ENCODE measurements at places on chromosomes 5 and 9. TPM values are rescaled to one million over a fixed set of nuclear protein-coding genes. Genes with fewer than 3 reads are reported as not detected.
A peak's percentile ranks its signal among the peaks of the same experiment; 100 is the strongest.

DNA sequence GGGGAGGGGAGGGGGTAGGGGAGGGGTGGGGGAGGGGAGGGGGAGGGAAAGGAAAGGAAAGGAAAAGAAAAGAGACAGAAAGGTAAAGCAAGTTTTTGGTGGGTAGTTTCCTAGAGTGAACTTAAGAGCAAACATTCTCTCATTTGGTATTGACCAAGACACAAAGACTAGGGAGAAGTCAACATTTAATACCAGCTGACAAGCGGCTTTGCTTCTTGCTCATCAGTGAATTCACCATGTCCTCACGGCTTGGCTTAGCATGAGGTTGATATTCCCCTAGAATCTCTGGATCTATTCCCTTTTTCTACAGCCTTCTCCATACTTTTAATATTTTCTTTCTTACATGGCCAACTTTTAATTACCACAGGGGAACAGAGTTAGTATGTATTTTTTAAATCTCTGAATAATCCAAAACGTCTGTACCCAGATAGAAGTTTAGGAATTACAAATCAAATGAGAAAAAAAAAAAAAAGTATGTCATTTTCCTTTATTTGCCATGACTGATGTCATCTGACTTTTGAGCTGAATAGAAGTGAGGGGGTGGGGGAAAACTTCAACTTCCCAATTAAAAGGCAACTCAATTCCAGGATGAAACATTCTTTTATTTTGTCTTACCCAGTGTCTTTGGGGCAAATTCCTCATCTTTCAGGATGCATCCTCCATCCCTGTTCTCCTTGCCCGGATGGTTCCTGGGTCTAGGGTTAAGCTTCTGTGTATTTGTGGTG is 40.1 kb upstream of the GLIS3 start:
- DNase-seq = no peak
- H3K27me3 ChIP-seq = no peaks in the 10 kb centered on the region
- no peaks in the 10 kb centered on the region for H3K36me3 ChIP-seq
- H3K27ac ChIP-seq = no peak overlapping the region
- H3K4me3 ChIP-seq = no peak overlapping the region

DNA sequence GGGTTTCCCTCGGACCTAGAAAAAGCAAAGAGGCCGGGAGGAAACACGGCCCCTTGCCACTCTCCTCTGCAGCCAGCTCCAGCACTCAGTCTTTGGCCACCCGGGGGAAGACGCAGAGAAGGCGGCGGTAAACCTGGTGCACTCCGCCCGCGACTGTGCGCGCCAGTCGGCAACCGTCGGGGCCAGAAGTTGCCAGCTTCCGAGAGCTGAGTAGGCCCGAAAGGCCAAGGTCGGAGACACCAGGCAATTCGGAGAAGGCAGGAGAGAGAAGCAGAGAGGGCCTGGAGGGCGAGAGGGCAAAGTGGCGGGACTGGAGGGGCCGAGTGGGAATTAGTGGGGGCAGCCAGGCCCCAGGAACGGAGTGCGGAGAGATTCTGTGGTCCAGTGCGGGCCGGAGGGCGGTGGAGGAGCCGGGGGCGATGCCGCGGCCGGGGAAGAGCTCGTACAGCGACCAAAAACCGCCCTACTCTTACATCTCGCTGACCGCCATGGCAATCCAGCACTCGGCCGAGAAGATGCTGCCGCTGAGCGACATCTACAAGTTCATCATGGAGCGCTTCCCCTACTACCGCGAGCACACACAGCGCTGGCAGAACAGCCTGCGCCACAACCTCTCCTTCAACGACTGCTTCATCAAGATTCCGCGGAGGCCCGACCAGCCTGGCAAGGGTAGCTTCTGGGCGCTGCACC is at the start of gene FOXB2:
Gene FOXB2 (plus strand): TSS at position 420 of the 690 bp plus-strand sequence. CDS start 0 bp downstream, at position 420.
- peaks cover 28% of the 10 kb centered on the region for H3K4me1 ChIP-seq
- no peak for DNase-seq
- H3K27ac ChIP-seq = no peak within 1 kb of the TSS

DNA sequence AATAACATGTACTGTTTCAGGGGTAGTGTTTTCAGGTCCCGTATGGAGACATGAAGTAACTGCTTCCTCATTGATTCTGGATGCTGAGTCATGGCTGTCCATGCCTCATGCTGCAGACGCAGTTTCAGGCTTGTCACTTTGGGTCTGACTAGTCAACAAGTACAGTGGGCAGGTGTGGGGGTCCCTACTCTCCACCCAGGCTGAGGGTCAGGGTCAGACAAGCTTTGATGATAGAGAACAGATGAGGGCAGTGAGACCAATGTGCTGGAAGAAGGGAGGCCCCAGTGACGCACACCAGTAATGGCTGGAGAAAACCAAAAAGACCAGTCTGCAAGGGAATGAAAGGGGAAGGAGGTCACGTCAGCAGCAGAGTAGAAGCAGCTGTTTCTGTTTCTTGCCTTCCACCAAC is 80.0 kb upstream of the NFIL3 start:
- no peak overlapping the region for H3K27ac ChIP-seq
- no peak for DNase-seq
- H3K4me1 ChIP-seq = no peaks in the 10 kb centered on the region
- no peaks in the 10 kb centered on the region for H3K36me3 ChIP-seq

Gene PAEP
- polyA plus RNA-seq = 2.5 TPM

GRCh38 chr9:98094851-98095250 is 24.2 kb downstream of the TRIM14 start:
- H3K4me3 ChIP-seq = no peak overlapping the region
- no peaks in the 10 kb centered on the region for H3K4me1 ChIP-seq
- no peaks in the 10 kb centered on the region for H3K36me3 ChIP-seq
- H3K27ac ChIP-seq = no peak overlapping the region
- DNase-seq = no peak

GRCh38 chr9:35749515-35750255 is 598 bp downstream of the RGP1 start:
- H3K4me3 ChIP-seq = peak overlapping the region; percentile 84
- DNase-seq = peak; percentile 45
- peak overlapping the region; percentile 80 for H3K27ac ChIP-seq
- no peaks in the 10 kb centered on the region for H3K36me3 ChIP-seq
- H3K27me3 ChIP-seq = no peaks in the 10 kb centered on the region

Gene GGTA1
- 8.9 TPM for polyA plus RNA-seq

Gene SLC28A3
- 1.7 TPM for polyA plus RNA-seq

Gene ANXA2R
- polyA plus RNA-seq = 1.6 TPM

GRCh38 chr5:57828221-57828620 is 345.6 kb upstream of the ACTBL2 start:
- no peaks in the 10 kb centered on the region for H3K4me1 ChIP-seq
- no peaks in the 10 kb centered on the region for H3K27me3 ChIP-seq
- H3K36me3 ChIP-seq = no peaks in the 10 kb centered on the region
- DNase-seq = no peak
- no peak overlapping the region for H3K27ac ChIP-seq

Gene SLC6A7
- polyA plus RNA-seq = not detected

Gene LHFPL2
- polyA plus RNA-seq = 24.8 TPM

DNA sequence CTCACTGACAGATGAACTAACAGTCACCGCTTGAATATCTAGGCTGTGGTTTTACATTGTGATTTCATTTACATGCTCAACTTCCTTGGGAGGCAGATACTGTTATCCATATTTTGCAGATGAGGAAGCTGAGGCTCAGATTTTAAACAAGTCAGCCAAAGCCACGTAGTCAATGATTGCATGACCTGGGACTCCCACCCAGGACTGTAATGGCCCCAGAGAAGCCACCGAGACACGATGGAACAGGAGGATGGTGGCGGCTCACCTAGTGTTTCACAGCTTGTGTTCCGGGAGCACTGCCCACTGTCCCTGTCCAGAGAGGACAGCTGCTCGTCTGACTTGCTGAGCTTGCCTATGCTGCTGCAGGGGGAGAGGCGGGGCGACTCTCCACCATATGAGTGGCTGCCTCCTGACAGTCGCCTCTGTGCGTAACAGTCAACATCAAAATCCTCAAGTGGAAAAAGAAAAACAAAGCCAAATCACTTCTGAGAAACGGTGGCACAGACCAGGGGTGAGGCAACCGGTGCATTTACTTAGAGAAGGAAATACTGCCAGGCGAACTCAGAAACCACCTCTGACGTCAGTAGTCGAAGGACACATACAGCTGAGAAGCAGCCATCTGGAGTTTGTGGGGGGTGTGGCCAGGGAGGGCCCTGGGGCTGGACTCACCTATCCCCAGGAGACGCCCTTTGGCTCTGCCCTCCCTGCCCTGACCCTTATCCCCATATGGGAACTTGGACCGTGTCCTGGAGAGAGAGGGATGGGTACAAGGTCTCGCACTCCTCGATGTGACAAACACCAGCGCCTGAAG is 82.5 kb downstream of the PRRT1B start:
- DNase-seq = peak; percentile 59
- H3K27me3 ChIP-seq = no peaks in the 10 kb centered on the region
- no peaks in the 10 kb centered on the region for H3K4me1 ChIP-seq
- H3K36me3 ChIP-seq = no peaks in the 10 kb centered on the region
- H3K27ac ChIP-seq = no peak overlapping the region

DNA sequence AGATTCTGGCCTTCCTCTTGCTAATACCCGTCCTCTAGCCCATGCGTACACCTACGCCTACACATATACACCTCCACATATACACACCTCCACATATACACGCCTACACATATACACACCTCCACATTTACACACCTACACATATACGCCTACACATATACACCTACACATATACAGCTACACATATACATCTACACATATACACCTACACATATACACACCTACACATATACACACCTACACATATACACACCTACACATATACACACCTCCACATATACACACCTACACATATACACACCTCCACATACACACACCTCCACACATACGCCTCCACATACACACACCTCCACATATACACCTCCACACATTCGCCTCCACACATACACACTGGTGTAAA is 27.2 kb downstream of the AK3 start:
- no peak for DNase-seq
- no peaks in the 10 kb centered on the region for H3K4me1 ChIP-seq
- no peaks in the 10 kb centered on the region for H3K27me3 ChIP-seq

Gene NUTM2G
- polyA plus RNA-seq = 2.7 TPM

DNA sequence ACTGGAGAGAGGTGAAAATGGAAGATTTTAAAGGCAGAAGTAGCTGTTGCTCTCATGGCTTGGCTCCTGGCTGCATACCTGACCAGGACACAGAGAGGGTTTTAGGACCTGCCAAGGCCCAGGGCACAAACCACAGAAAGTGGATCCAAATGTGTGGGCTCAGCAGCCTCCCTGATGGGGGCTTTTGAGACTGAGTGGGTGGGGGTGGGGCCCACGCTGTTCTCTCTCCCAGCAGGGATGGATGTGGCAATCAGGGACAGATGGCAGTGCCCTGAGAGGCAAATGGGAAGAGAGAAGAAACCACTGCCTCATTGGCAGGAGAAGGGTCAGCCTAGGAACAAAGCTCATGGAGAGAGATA is 34.9 kb upstream of the TIFAB start:
- no peak overlapping the region for H3K4me3 ChIP-seq
- no peaks in the 10 kb centered on the region for H3K36me3 ChIP-seq
- DNase-seq = no peak
- H3K27ac ChIP-seq = no peak overlapping the region
- peaks cover 14% of the 10 kb centered on the region for H3K4me1 ChIP-seq

GRCh38 chr5:119373449-119373858 is 17.6 kb downstream of the TNFAIP8 start:
- no peaks in the 10 kb centered on the region for H3K4me1 ChIP-seq
- H3K36me3 ChIP-seq = no peaks in the 10 kb centered on the region
- H3K27me3 ChIP-seq = no peaks in the 10 kb centered on the region
- H3K4me3 ChIP-seq = no peak overlapping the region

Gene NDUFAF2
- polyA plus RNA-seq = 30.8 TPM

GRCh38 chr9:98220911-98221310 is 28.5 kb upstream of the CORO2A start:
- no peaks in the 10 kb centered on the region for H3K4me1 ChIP-seq
- no peak overlapping the region for H3K4me3 ChIP-seq
- no peaks in the 10 kb centered on the region for H3K27me3 ChIP-seq
- no peak overlapping the region for H3K27ac ChIP-seq

DNA sequence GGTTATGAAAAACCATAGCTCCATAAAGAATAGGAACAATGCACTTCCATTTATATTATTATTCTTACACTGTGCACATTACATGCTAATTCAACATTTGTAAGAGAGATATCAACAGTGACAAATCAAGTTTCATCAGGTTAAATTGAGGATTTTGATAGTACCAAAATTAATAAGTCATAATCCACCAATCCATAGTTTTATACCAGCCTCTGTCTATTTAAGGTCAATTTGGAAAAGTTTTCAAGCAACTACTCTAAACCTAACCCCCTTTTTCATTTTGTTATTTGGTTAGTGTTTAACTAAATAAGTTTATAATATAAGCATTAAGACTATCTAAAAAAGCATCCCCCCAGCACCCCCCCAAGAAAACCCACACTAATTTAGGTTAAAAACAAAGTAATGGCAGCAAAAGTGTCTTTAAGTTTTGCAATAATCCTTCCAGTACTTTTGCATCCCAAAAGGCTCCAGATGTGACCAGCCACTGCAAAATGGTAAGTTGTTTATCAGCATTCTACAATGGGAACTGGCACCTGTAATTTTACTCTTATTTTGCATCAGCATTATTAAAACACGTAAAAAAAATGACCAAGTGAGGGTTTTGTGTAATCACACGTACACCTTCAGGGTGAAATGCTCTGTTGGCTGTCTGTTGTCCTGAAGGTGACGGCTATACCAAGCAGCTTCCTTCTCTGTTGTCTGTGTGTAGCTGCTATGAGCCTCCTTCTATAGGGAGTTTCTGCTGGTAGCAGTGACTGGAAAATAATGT is 36.8 kb upstream of the SSBP2 start:
- no peak overlapping the region for H3K4me3 ChIP-seq
- DNase-seq = peak; percentile 86
- no peaks in the 10 kb centered on the region for H3K36me3 ChIP-seq
- no peaks in the 10 kb centered on the region for H3K27me3 ChIP-seq
- no peak overlapping the region for H3K27ac ChIP-seq
- peaks cover 12% of the 10 kb centered on the region for H3K4me1 ChIP-seq

DNA sequence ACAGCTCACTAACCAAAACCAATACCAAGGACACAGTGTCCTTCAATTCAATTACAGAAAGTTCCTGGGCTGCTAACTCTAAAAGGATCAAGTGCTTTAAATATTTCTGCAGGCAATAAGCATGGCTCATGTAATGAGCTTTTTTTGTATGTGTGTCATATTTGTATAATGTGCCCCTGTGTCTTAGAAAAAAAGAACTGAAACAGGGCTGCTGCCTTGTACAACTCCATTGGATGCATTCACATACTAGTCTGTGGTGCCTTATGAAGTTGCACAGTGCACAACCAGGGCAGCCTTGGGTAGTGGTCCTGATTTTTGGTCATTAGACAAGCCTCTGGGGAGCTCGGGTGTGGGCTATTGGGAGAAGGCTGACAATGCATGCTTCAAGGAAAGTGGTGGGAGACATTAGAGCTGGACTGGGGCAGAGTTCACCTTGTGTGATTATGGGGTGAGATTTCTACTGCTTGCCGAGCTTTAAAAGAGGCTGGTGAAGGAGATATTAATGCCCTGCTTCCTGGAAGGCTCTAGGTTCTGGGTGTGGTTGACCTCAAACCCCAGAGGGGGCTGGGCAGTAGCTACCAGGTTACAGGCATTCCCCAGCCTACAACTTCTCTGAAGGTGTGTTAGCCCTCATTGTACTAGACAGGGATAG is 3.6 kb upstream of the CPEB4 start:
- DNase-seq = no peak
- no peak overlapping the region for H3K27ac ChIP-seq
- peaks cover 9% of the 10 kb centered on the region for H3K4me1 ChIP-seq
- no peaks in the 10 kb centered on the region for H3K36me3 ChIP-seq

Gene LRRC70
- polyA plus RNA-seq = 4.9 TPM

Gene HRCT1
- 7.1 TPM for polyA plus RNA-seq

- no peaks in the 10 kb centered on the region for H3K27me3 ChIP-seq
- no peaks in the 10 kb centered on the region for H3K36me3 ChIP-seq
- H3K4me1 ChIP-seq = peaks cover 21% of the 10 kb centered on the region
- no peak overlapping the region for H3K27ac ChIP-seq
Measured at GRCh38 chr5:170473642-170474041, 30.2 kb upstream of the KCNIP1 start.

All from testis (tissue), 5 donors.